ENCODE measurements at places on chromosomes 6 and 20. TPM values are rescaled to one million over a fixed set of nuclear protein-coding genes. Genes with fewer than 3 reads are reported as not detected.

The CST2 gene
- total RNA-seq = 6.9 TPM

The DEFB123 gene
- total RNA-seq = not detected

The PBOV1 gene
- not detected for total RNA-seq

The HLA-DMB gene
- total RNA-seq = 1.4 TPM

The CYP39A1 gene
- total RNA-seq = under 0.01 TPM

The CDKN1A gene
- 230 TPM for total RNA-seq

The OR2J3 gene
- not detected for total RNA-seq

The ADGRB3 gene
- total RNA-seq = not detected

The OOEP gene
- not detected for total RNA-seq

The SLC17A4 gene
- total RNA-seq = not detected

The KHDC1L gene
- not detected for total RNA-seq

The EPB41L2 gene
- 121 TPM for total RNA-seq

The LINC00237 gene
- total RNA-seq = not detected

The TNXB gene
- 10.4 TPM for total RNA-seq
